ENCODE measurements at places on chromosomes 12 and 14. TPM values are rescaled to one million over a fixed set of nuclear protein-coding genes. Genes with fewer than 3 reads are reported as not detected.

Gene FIGNL2
- polyA plus RNA-seq, result 0.05 TPM

Gene CHGA
- 5.6 TPM for polyA plus RNA-seq

Gene ITGA5
- polyA plus RNA-seq, result 35.0 TPM

Gene CBLN3
- 1.8 TPM for polyA plus RNA-seq

Gene TOMM20L
- polyA plus RNA-seq, result not detected

Gene FCF1
- 42.6 TPM for polyA plus RNA-seq

Gene EML5
- polyA plus RNA-seq, result 1.1 TPM

Gene OR6C75
- not detected for polyA plus RNA-seq

Gene CLEC6A
- not detected for polyA plus RNA-seq

- peak; percentile 20 for DNase-seq
These were observed 1004.4 kb downstream of the AACS start for GRCh38 chr12:126069549-126070165.

DNA sequence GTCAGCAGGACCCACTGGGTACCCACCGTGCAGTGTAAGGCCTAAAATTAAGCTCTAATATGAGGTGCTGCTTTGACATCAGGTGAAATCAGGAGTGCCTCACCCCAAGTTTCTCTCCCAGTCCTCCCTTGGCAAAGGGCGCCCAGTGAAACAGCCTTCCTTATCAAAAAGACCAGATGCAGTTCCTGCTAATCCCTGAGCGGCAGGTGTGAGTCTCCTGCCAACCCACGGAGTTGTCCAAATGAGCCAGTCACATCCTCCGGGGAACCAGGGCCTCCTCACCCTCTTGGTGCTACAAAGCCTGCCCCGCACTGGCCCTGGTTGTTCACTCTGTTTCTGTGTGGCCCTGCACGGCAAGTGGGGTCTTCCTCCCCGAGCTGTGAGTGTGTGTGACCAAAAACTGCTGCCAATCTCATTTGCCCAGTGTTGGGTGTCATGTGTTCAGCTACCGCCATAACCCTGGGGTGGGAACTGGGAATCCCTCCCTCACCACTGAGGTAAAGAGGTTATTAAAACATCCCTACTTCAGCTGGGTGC lies 20.2 kb upstream of the P2RX4 start:
- DNase-seq, result no peak

DNA sequence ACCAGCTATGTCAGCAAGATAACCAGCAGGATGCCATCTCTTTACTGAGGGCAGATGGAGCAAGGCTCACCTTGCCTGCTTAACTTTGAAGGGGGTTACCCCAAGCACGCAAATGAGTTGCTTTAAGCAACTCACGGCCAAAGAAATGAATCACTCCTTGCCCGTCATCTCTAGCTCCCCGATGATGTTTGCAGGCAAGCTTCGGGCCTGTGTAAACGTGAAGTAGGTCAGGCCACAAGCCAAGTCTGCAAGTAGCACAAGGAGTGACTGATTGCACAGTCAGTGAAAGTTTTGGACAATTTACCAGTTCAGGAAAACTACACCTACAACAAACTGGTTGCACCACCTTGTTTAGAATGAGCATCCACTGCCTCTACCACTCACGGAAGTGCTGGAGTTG lies 699.7 kb upstream of the TBX3 start:
- DNase-seq, result no peak

DNA sequence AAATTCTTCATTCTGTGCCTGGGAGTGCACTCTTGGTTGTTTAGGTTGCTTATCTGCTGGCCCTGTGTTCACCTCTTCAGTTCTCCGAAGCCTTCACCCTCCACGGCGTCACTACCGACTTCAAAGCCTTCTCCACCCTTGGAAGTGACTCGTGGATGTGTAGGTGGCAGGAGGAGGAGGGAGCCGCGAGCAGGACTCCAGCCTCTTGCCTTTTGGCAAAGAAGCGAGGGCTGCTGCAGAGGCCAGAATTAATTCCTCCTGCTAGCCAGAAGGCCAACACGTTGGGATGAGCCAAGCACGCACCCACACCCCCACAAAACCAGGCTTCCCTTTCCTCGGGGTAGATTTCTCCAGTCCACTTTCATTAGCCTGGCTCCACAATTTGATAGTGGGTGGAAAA lies 86.5 kb downstream of the TBX5 start:
- DNase-seq, result no peak

- no peak for DNase-seq
These were observed 499 bp downstream of the RNASE4 start for GRCh38 chr14:20684662-20685456.

DNA sequence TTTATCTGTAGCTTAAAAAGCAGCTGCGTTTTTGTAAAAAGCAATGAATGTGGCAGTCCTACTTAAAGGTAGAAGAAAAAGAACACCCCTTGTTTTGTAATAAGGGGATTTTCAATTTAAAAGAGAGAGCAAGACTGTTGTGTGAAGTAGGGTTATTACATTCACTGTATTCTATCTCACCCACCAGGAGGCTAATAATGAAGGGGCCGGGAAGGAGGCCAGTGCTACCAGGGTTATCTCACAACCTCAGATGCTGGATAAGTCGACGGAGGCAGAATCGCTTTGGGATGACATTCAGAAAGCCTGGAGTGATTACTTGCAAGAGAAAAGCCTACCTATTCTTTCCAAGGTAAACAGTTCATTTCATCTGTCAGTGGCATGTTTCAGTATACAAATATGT lies 97.7 kb downstream of the RMST start:
- no peak for DNase-seq

GRCh38 chr12:58074259-58074658 lies 132.9 kb downstream of the ATP23 start:
- DNase-seq, result no peak

- DNase-seq, result no peak
These were observed 3.5 kb upstream of the EIF5 start for GRCh38 chr14:103330536-103330935.

DNA sequence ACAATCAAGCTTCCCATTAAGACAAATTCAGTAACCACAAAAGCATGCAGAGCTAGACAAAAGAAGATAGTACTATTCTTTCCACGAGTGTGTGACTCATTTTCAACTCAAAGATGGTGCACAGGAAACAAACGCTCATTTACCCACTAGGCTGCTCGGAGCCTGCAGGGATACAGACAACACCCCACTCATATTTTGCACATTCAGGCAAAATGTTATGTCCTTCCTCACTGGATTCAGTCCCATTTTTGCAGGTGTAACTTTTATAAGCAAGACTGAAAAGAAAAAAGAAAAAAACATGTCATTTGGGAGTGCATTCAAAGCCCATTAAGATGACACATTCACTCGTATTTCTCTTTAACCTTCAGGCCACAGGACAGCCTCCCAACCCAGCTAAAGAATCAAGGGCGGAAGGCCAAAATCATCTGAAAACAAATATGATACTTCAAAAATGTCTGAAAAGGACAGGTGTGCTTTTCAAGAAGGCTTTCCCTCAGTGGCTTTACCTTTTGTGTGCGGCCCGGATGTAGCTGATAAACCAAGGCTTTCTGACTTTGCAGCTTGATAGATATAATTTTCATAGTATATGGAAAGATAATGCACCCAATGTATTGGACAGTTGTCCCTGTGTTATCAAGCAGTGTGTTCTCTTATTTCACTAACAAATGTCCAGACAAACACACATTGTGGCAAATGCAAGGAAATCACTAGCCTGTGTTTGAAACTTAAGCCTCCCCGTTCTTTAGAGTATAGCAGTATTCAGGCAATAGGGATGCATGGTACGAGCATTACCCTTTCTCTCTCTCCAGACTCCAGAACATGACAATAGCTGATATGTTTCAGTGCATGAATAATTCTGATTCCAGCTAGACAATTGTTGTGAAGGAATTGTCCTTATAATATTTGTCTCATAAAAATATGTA lies 147.8 kb upstream of the KRR1 start:
- no peak for DNase-seq

GRCh38 chr14:52080158-52080800 lies 11.4 kb upstream of the NID2 start:
- DNase-seq, result no peak

GRCh38 chr12:28711421-28711820 lies 437.7 kb upstream of the FAR2 start:
- no peak for DNase-seq

DNA sequence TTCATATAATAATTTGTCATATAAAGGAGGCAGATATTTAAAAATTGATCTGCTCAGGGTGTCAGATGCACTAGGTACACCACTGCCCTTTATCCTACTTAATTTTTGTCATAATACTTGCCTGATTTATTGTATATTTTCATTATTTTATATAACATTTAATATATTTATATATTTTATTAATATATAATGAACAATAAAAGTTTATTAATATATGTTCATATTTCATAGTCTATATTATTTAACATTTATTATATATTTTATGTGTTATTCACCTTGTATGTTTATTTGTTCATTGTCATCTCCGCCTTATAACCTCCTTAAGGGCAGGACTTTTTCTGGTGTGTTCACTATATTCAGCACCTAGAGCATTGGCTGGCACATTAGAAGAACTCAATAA lies 232.4 kb upstream of the AMIGO2 start:
- DNase-seq, result no peak

GRCh38 chr12:31859232-31859977 lies 99.8 kb upstream of the RESF1 start:
- DNase-seq, result no peak
